HEK293T (cell line): ENCODE measurements at places on chromosomes 4 and X.

DNA sequence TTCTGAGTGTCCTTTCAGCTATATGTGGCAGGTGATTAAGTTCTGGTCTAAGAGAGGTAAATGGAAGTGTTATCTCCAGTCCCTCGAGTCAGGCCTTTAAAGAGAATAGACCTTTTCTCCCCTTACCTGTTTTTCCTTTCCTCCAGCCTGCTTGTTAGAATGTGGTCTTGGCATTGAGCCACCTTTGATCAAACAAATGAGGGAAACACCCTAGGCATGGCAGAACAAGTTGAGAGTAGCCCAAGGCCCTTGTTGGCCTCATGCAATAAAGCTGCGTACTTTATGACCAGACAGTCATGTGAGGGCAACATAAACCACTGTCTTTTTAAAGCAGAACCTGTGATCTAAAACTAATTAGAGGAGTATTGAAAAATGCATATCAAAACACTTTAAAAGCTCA is 13.2 kb upstream of the IL13RA2 start:
- no peak for DNase-seq

DNA sequence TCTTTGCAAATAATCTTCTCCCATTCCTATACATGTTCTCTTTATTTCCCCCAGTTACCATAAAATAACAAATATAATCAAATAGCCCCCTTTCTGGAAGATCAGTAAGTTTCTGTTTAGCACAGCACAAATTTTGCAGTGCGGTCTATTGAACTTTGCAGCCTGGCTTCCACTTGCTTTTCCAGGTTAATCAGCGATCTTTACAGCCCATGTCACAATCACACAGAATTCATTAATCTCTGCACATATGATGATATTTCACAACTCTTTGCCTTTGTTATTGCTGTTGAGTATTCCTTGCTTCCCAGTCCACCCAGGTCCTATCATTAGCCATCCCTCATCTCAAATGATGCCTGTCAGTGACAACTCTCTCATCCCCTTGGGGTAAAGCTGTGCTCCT is 2358.0 kb downstream of the PCDH7 start:
- no peak for DNase-seq

DNA sequence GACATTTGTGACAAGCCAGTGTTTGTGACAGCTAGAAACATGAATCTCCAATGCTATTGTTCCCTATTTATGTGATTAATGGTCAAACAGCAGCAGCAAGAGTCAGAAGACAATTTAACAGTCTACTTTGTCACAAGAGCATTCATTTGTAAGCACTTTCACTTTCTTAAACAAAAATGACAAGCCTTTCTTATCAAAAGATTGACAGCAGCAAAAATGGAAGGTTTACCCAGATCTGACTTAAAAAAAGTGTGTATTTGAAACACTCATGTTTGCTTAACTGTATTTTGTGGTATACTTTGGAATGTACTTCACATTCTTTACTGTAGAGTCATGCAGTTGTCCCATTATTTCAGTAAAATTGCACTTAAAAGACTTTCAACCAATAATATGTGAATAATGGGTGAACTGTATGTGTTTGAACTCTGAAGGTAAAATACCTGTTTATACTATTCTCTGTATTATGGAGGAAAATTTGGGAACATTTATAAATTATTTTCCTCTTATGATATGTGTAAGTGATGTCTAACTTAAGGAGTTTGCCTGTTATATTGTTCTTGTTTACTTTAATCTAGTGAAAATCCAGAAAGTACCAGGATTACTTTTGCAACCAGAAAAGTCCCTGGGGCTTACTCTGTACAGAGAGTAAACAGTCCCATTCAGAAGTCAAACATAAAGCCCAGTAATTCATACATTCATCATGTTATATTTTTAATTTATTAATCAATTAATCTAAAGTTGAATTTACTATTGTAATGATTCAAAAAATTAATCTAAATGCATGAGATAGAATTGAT is 314.9 kb upstream of the TRAM1L1 start:
- DNase-seq: no peak

GRCh38 chrX:24153796-24154189 is 4.3 kb downstream of the ZFX start:
- DNase-seq: no peak

- no peak for DNase-seq
These were observed 2.3 kb downstream of the GRPR start for GRCh38 chrX:16125520-16126149.

DNA sequence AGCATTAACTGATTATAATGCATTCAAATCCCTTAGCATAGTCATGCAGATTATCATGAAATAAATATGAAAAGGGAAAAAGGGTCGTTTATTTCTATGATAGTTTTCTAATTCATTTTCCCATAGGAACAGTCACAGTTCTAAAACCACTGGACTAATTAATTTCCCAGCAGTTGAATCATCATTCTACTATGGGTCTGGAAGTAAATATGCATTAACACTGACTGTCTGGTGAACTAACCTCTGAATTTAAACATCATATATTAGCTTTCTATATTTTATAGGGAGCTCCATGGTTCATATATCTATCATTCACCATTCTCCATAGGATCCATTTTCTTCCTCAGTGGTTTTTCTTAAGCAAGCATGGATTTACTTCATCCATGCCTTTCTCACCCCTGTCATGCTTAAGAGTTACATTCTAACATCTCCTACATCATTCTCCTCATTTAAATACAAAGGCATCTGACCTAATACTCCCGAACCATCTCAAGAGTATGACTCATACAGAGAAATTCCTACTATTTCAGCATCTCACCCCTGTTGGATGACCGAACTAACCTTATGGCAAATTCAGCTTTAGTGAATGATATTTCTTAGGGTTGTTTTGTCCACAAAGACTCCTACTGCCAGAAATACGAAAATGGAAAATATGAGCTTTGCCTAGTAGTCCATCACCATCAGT is 198.7 kb upstream of the ADAMTS3 start:
- no peak for DNase-seq

DNA sequence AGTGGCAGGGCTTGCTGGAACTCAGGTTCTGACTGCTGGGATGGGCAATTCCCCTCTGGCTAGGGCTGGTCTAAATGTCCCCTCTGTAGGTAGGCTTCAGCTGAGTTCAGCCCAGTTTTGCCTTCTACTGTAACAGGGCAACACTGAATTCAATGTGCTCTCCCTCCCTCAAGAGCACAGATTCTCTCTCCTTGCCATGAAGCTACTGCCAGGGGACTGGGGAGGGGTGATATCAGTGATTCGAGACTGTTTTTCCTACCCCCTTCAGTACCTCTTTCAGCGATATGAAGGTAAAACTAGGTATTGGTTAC is 23.4 kb upstream of the STPG2 start:
- DNase-seq: no peak

GRCh38 chrX:42460706-42461105 is 317.3 kb downstream of the PPP1R2C start:
- no peak for DNase-seq

DNA sequence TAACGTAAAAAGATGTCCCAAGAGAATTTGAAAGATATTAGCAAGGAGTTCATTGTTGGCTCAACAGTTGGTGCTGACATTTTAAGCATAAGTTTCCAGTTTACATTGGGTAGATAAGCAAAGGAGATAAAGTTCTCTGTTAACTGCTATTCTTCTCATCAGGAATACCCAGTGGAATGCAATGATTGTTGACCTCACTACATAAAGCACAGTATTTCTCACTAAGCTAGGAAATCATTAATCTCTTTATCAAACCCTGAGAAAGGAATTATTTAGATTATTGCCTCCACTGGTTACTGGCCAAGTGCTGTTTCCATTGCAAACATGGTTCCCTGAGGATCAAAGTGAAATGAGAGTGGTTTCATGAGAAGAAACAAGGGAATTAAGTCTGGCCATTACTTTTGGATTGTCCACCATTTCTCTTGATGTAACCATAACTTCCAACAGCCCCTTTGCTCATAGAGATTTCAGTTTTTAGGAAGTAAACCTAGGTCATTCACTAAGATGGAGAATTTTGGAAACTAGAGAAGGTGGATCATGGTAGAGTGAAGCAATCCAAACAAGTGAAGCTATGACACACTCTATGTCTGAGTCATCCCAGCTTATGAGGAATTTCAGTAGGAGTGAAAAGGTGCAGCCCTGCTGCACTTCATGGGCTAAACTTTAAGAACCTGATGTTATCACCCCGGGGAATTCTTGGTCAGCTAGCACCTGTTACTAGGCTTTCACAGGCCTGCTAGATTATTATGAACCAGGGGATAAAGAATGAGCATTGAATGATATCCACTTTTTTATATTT is 163.4 kb downstream of the AREG start:
- DNase-seq: no peak

- no peak for DNase-seq
These were observed 245.9 kb upstream of the TLL1 start for GRCh38 chr4:165627128-165627527.

GRCh38 chr4:123777373-123777772 is 380.8 kb downstream of the SPRY1 start:
- DNase-seq: no peak
